ENCODE measurements at places on chromosomes 13 and 19.

DNA sequence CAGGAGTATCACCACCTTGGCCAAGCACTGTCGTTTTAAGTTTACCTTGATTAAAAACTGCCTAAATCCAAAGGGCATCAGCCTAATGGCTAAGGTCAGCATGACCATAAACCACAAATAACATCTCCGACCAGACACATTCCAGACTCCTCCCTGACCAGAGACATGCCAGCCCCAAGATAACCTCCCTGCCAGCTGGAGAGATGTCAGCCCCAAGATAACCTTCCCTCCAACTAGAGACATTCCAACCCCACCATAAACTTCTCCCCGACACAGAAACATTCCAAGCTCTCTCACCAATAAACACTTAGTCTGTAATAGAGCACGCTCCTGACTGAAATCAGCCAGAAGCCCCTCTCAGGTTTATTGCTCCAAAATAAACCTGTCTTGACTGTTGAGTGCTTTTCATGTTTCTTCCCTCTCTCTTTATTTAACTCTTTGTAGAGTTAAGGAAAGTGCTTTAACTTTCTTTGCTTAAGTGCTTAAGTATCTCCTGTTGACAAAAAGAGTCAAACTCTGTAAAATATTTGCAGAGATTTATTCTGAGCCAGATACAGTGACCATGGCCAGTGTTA, 36.5 kb downstream of the WDR87 start:
- DNase-seq: no peak

DNA sequence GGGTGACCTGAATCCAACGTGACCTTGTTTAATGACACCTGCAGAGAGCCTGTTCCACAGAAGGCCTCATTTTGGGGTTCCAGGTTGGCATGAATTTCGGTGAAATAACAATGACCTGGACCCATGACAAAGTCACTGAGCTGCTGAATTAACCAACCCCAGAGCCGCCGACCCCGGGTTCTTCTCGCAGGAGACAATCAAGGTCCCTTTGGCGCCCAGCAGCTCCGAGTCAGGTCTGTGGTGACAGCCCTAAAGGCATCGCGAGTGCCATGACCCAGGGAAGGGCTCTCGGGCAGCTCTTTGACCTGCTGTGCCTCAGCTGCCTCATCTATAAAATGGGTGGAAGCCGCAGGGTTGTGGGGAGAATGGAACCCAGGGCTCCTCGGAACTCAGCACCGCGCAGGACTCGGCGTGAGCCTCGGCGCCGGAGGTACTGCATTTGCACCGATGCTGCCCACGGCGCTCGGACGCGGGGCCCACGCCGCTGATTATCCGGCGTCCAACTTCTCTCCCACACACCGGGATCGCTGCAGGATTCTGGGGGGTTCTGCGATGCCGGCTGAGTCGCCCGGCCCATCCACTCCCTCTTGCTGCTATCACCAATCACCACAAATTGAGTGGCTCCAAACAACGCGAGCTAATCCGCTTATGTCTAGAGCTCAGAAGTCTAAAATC, 5.7 kb downstream of the SHC2 start:
- DNase-seq: no peak

GRCh38 chr13:35723053-35723461, 246.6 kb upstream of the MAB21L1 start:
- no peak for DNase-seq

DNA sequence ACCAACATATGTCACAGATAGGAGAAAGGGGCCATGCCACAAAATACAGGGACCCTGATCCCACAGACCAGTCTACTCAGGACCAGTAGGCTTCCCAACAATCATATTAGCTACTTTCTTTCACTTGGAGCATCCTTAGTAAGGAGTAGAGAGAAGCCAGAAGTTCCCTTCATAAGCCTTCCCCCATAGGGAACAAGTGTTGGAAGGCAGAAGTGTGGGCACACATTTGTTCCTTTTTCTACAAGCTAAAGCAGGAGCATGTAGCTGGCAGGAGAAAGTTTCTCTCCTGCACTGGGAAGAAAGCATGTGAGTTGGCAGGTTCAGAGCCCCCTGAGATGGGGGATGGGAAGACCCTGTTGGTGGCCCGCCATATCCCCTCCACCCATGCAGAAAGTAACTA, 165.4 kb downstream of the KCTD12 start:
- no peak for DNase-seq

DNA sequence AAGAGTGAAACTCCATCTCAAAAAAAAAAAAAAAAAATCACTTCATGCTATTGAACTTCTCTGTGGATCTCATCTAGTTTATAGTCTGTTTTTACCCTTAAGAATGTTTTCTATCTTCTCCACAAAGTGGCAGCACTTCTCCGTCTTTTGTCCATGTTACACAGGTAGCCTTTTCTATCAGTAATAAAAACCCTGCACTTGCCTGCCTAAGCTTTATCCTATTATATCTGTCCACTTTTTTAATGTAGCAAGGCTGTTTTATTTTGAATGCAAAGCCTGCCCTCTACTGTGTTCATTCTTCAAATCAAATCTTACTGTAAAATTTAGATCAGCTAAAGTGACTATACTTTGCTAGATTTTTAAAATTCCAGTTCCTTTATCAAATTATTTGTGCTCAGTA, 124.0 kb downstream of the STOML3 start:
- no peak for DNase-seq

- DNase-seq: no peak
Observed at GRCh38 chr13:24212674-24213073, 52.2 kb downstream of the SPATA13 start.

- DNase-seq: no peak
Observed at GRCh38 chr19:35882114-35882832, 13.9 kb downstream of the APLP1 start.

DNA sequence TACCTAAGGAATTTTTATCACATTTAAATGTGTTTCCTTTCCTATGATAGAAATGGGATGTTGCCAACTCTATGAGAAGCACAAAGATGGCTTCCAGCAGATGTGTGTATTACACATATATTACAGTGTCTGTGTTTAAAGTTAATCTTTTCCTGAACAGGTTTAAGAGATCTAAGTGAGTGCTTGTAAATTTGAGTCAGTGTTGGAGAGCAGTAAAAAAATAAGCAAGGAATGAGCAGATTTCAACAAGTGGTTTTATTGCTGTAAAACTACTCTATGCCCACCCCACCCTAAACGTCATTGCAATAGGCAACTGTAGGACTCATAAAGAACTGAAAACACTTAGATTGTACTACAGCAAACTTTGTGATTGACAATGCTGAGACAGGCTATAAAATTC, 248.7 kb downstream of the KLF5 start:
- no peak for DNase-seq

GRCh38 chr13:74868049-74868448, 613.9 kb downstream of the TBC1D4 start:
- no peak for DNase-seq

- no peak for DNase-seq
Observed at GRCh38 chr13:75072368-75072767, 409.6 kb downstream of the TBC1D4 start.

- no peak for DNase-seq
Observed at GRCh38 chr13:28609926-28610325, 49.0 kb upstream of the POMP start.

DNA sequence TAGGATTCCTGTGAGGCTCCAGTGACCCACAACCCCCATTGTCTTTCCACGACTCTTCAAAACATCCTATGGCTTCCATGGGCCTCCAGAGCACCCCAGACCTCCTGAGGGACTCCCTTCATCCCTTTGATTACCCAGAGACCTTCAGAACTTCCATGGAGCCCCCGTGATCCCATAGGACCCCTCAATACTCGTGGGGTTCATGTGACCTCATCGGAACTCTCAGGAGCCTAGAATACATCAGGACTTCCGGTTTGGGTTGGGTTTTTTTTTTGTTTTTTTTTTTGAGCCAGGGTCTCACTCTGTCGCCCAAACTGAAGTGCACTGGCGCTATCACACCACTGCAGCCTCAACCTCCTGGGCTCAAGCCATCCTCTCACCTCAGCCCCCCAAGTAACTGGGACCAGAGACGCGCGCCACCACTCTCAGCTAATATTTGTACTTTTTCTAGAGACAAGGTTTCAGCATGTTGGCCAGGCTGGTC, 774 bp downstream of the ALDH16A1 start:
- no peak for DNase-seq

GRCh38 chr13:50421473-50422130, 406.4 kb downstream of the KCNRG start:
- DNase-seq: no peak

DNA sequence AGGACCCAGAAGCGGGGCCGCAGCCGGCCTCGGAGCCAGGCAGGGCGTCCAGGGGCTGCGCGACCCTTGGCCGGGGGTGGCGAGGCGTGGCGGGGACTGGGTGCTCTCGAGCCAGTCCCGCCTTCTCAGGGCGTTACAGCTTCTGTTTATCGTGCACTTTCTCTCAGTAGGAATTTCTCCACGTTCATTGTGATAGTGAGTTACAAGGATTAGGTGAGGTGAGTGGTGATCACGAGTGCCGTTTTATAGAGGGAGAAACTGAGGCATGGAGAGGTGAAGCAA, 600 bp downstream of the AP1M1 start:
- DNase-seq: no peak

DNA sequence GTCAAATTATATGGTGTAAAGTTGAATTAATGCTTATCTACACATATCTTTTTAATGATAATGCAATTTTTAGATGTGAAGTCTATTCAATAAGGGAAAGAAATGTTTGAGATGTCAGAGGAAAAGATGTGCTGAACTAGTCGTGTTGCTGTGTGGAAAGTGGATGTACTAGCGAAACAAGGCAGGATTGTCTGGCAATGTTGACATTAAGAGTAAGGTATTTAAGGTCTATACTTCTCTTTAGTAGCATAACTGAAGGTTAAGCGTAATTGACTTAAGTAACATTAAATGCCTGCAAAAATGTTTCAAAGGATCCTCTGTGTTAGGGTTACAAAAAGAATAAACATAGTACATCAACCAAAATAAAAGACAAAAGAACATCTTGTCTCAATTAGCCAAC, 787.3 kb upstream of the KLHL1 start:
- no peak for DNase-seq

DNA sequence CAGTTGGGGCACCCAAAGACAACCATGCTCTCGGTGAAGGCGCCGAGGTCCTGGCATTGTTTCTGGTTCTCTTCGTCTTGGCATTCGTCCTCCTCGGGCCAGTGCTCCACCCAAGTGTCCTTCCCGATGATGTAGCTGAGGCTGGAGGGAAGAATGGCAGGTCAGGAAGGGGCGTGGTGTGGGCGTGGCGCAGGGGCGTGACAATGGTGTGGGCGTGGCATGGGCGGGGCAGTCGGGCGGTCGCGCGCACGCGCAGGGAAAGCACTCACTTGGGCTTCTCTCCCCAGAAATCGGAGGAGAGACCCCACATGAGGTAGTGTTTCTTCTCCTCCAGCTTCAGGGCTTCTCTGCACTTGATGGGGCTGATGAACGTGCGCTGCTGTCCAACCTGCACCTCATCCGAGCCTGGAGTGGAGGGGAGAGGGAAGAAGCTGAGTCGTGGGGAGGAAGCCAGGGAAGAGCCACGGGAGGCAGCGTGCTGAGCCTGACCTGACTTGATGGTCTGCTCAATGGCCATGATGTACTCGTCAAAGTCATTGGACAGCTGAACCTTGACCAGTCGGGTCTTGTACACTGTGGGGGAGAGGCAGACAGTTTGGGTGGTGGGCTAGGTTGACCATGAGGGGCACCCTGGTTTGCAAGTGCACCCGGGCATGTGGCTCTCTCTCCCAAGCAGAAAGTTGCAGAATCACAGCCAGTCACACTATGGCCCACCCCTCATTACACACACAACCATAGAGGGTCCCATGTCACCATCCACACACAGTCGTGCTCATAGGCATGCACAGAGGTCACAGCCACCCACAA, 8.1 kb upstream of the TNFSF14 start:
- DNase-seq: peak; percentile 62

GRCh38 chr19:44164327-44164672, 600 bp upstream of the ZNF226 start:
- no peak for DNase-seq

GRCh38 chr19:835210-835810, 5.5 kb upstream of the PRTN3 start:
- no peak for DNase-seq

GRCh38 chr19:53903055-53903680, 5.9 kb upstream of the CACNG7 start:
- DNase-seq: no peak

DNA sequence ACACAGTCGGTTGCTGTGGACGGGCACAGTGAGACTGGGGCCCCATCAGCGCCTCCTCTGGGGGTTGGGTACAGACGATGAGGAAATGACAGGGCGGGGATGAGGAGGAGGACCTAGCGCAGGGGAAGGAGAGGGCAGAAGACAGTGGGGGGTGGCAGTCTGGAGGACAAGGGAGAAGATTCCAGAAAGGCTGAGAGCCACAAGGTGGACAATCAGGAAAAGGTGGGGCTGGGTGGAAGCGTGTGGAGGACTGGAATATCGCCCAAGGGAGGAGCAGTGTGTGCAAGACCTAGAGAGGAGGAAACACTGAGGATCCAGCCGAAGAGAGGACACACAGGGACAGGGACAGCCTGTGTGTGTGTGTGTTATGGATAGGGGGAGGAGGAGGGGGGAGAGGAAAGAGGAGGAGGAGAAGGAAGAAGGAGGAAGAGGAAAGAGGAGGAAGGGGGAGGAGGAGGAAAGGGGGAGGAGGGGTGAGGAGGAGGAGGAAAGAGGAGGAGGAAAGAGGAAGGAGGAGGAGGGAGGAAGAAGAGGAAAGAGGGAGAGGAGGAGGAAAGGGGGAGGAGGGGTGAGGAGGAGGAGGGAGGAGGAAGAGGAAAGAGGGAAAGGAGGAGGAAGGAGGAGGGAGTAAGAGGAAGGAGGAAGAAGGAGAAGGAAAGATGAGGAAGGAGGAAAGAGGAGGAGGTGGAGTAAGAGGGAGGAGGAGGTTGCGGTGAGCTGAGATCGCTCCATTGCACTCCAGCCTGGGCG, 15.8 kb upstream of the GARIN5A start:
- no peak for DNase-seq

GRCh38 chr13:56015919-56016318, 1124.8 kb upstream of the PRR20A start:
- DNase-seq: no peak

GRCh38 chr19:13056052-13056660, 46.5 kb downstream of the LYL1 start:
- no peak for DNase-seq

DNA sequence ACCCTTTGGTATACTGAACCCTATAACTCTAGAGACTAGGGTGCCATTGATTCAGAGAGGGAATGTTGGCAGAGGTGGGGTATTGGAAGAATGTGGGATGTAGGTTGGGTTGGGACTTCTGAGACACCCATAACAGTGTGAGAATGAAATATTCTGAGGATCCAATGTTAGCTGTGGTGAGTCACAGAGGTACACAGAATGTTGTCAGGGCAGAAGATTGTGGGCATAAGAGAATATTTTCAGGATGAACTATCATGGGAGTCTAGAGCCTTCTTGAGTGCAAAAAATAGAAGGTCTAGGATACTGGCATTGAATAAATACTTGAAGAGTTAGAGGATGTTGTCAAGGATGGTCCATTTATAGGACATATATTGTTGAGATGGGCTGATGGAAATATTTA, 9.0 kb downstream of the KLK13 start:
- no peak for DNase-seq

GRCh38 chr13:74024856-74025255, 109.3 kb downstream of the KLF12 start:
- no peak for DNase-seq

Data from stimulated activated CD4-positive, alpha-beta T cell treated with anti-CD3 and anti-CD28 coated beads, Interleukin-1b, Interleukin-23, amount 100 ng/mL, for 24 hours (primary cell).